ENCODE measurements at places on chromosomes 7 and 10.

- DNase-seq, result no peak
Measured at GRCh38 chr10:64344211-64344610, 823.0 kb downstream of the REEP3 start.

- peak; percentile 62 for DNase-seq
Measured at GRCh38 chr10:6409971-6410643, 170.0 kb downstream of the PRKCQ start.

DNA sequence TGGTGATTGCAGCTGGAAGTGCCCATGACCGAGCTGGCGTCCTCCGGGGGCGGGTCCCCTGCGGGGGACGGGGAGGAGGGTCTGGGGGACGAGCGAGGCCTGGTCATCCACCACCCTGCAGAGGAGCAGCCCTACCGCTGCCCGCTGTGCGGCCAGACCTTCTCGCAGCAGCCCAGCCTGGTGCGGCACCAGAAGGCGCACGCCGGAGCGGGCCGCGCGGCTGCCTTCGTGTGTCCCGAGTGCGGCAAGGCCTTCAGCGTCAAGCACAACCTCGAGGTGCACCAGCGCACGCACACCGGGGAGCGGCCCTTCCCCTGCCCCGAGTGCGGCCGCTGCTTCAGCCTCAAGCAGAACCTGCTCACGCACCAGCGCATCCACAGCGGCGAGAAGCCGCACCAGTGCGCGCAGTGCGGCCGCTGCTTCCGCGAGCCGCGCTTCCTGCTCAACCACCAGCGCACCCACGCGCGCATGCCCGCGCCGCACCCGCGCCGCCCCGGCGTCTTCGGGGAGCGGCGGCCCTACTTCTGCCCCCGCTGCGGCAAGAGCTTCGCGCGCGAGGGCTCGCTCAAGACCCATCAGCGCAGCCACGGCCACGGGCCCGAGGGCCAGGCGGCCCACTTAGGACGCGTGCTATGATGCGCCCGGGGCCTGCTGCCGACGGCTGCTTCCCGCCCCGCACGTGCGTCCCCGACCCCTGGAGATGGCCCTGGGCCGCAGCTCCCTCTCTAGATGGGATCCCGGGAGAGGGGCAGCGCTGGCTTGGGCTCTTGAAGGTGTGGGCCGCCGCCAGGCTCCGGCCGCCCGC lies 28.7 kb downstream of the ZNF775 start:
- no peak for DNase-seq

GRCh38 chr10:48693206-48693605 lies 8.5 kb downstream of the WDFY4 start:
- no peak for DNase-seq

GRCh38 chr10:123912871-123913270 lies 21.3 kb upstream of the CPXM2 start:
- DNase-seq, result no peak

DNA sequence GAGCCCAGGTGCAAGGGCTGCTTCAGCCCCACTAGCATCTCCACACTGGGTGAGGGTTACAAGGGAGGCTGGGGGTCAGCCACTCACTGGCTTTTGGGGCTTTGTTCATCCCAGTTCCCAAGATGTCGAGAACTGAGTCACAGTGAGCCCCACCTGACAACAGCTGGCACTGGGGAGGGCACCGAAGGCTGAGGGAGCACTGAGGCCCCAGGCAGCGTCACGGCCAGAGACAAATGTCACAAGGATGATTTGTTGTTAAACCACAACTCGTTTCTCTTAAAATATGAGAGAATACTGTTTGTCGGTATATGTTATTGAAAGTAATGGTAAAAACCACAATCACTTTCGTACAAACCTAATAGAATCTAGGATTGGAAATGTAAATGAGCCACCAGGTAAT lies 219.9 kb downstream of the CELF2 start:
- DNase-seq, result no peak

- no peak for DNase-seq
Measured at GRCh38 chr10:133235932-133236331, 1.7 kb upstream of the VENTX start.

GRCh38 chr7:30428246-30429155 lies 50.1 kb downstream of the NOD1 start:
- no peak for DNase-seq

- no peak for DNase-seq
Measured at GRCh38 chr7:148222721-148223120, 367.8 kb upstream of the C7orf33 start.

DNA sequence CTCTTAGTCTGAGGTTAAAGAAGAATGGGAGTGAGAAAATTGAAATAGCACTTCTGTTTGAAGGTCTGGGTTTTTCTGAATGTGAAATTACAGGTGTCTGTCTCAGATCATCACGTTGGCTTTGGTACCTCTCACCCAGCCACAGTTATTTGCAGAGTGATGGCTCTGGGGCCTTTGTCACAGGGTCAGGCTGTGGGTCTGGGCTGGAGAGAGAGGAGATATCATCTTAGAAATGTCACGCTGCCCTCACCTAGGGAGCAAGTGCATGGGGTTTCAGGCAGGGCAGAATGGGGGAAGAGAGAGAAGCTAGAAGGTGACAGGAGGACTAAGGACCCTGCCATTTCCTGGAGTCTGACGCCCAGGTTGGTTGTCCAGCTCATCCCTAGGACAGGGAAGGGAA lies 127.2 kb downstream of the CFAP58 start:
- DNase-seq, result no peak

- no peak for DNase-seq
Measured at GRCh38 chr7:151231080-151231479, 1.2 kb upstream of the CHPF2 start.

GRCh38 chr7:116577320-116577871 lies 52.6 kb downstream of the CAV1 start:
- no peak for DNase-seq

DNA sequence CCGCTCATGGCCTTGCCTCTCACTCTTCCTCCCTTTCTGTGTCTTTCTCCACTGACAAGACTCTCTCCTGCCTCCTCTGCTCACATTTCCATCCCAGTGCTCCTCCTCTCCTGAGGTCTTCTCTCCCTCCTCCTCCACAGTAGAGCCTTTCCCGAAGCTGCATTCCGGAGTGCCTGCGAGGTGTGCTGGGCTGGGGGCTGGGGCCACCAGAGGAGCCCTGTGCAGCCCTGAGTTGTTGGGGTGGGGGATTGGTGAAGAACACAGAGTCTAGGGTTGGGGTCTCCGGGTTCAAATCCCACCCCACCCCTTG lies 76.4 kb downstream of the ZMIZ1 start:
- no peak for DNase-seq
